ENCODE measurements at places on chromosomes 2 and 18.

DNA sequence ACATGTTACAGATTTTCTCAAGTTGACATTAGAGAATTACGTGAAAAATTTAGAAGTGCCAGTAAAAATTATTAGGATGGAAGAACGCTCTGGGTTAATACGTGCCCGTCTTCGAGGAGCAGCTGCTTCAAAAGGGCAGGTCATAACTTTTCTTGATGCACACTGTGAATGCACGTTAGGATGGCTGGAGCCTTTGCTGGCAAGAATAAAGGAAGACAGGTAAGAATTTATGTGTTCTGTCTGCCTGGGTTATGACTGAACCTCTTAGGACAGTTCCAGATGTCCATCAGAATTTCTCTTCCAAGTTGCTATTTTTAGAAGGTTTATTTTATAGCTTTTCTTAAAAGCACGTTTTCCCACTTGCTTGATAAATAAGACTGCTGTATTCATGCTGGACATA lies 371.0 kb downstream of the GALNT13 start:
- no peak for DNase-seq

DNA sequence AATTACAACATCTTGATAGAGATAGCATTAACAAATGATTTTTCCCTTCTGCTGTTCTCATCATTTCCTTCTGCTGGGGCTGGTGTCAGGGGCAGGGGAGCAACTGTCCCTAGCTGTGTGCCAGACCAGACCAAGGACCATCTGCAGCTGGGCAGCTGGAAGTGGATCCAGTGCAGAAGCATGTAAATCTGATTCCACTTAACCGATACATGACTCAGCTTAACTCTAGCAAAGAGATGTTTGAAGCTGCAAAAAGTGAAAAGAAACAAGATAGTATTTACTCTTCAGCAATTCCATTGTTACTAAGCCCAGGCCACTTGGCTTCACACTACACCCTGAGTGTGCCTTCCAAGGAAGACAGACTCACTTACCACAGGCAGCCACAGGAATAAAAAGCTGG lies 151.1 kb downstream of the GALNT1 start:
- DNase-seq = no peak

- DNase-seq = no peak
These were observed 11.6 kb upstream of the BOK start for GRCh38 chr2:241546771-241547498.

DNA sequence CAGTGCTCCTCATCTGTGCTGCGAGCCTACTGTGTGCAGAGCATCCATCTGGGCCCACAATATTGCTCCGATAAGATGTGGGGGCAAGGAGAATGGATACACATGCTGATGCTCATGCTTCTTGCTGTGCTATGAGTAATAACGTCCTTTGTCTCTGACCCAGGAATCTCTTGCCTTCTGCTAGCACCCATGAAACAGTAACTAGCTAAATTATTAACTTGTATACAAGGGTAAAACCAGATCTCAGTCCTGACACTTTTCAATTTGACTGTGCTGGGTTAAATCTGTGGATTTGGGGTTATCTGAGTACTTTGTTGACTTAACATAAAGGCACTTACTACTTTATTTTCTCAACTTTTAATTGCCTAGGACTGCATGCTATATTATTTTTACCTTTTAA lies 357.6 kb downstream of the SLC4A3 start:
- DNase-seq = no peak

DNA sequence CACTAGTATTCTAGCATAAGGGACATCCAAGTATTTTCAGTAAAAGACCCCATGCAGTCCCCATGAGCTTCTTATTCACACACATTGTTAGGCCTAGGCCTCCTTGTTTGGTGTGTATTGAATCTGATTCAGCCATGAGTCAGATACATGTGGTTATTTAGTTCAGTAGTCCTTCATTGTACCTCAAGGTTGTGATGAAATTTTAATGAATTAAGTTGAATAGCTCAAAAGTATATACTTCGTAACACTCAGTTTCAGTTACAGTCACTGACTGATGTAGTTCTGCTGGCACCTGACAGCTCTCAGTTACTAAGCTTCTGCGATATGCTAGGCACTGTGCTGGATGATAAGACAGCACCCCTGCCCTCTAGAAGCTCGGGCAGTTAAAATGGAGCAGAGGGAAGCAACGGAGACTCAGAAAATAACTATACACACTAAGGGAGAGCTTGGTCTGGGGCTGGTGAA lies 86.4 kb downstream of the XRCC5 start:
- no peak for DNase-seq

DNA sequence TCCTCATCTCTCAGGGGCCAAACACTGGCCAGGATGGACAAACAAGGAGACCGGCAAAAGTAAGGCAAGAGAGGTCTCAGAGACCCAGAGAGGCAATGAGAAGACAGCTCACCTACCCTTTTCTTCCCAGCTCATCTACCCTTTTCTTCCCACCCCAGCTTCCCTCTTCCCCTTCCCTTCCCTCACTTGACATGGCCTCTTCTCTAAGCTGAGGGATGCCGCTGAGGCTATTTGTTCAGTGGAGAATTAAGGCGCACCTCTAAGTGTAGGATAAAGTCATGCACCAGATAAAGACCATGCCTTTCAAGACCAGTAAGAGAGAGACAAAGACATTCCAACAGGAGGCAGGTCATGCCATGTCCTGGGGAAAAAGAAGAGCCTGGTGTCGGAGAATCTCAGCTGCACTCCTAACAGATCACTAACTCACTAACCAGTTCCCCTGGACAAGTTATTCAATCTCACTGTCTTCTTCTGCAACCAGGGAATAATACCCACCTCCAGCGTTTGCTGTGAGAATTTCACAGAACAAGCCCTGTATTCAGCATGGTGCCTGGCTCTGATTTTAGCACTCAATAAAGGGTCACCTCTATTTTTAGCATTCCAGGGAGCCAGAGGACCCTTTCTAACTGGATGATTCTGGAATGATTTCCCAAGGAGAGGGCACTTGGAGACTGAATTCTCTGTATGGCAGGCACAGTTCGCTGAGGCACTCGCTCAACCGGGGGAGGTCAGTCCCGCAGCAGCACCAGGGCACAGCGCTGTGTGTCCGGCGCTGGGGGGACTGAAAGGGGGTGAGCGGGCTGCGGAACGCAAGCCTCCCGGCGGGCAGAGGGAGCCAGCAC lies 3.0 kb upstream of the FOSL2 start:
- no peak for DNase-seq

DNA sequence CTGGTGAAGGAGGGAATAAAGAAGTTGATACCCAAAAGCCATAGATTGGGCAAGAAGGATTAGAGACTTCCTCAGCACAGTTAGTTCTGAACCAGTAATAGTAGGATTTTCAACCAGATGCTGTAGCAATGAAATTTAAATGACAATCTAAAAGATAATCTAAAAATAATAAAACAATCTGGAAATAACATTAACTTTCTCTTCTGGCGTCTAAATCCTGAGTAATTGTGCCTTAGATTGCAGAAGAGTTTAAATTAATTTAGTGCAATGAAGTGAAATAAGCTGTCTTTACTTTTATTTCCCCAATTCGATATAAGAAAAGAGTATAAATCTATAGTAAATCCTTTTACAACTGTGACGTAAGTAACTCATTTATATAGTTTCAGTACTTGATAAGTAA lies 186.8 kb upstream of the DOK6 start:
- no peak for DNase-seq

Data from NCI-H1436 treated with DMSO at 0.1 percent for 48 hours (cell line).